Hematopoietic multipotent progenitor cell treated with erythropoietin and hydrocortisone succinate and interleukin-3 and kit ligand, for 8 days (in vitro differentiated cells): ENCODE measurements at places on chromosomes 16 and 17.
A peak's percentile ranks its signal among the peaks of the same experiment; 100 is the strongest.

- no peak for DNase-seq
Measured at GRCh38 chr16:55330781-55331647, 7.0 kb downstream of the IRX6 start.

GRCh38 chr16:83215406-83216001, 588.7 kb downstream of the CDH13 start:
- DNase-seq: peak; percentile 37

GRCh38 chr16:50272687-50273381, 6.5 kb downstream of the ADCY7 start:
- no peak for DNase-seq

DNA sequence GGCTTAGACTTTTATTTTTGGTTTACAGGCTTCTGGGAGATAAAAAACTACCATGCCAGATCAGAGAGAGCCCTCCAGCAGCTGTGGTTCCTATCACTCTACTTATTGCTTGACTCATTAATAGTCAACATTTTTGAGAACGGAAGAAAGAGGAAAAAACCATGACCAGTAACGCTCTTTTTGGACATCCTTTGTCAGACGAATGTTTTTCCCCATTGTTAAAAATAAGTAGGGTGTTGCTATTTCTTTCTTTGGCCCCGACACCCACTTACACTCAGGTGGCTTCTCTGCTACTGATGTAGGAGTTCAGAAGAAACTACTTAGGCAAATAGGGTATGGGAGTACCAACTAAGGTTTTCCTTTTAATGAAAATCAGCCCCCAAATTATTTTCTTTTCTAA, 27.5 kb downstream of the TVP23A start:
- no peak for DNase-seq

DNA sequence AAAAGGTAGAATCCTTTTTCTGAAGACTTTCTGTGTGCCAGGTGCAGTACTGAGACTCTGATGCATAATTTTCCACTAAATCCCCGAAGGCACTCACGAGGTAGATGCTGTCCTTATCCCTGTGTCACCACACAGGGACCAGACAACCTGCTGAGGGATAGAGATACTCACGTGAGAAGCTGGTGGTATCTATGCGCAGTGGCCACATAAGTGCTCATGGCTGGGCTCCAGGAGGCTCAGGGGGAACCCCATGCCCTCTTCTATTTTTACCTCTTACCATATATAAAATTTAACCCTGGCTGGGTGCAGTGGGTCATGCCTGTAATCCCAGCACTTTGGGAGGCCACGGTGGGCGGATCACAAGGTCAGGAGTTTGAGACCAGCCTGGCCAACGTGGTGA, 38.3 kb downstream of the NT5M start:
- no peak for DNase-seq

DNA sequence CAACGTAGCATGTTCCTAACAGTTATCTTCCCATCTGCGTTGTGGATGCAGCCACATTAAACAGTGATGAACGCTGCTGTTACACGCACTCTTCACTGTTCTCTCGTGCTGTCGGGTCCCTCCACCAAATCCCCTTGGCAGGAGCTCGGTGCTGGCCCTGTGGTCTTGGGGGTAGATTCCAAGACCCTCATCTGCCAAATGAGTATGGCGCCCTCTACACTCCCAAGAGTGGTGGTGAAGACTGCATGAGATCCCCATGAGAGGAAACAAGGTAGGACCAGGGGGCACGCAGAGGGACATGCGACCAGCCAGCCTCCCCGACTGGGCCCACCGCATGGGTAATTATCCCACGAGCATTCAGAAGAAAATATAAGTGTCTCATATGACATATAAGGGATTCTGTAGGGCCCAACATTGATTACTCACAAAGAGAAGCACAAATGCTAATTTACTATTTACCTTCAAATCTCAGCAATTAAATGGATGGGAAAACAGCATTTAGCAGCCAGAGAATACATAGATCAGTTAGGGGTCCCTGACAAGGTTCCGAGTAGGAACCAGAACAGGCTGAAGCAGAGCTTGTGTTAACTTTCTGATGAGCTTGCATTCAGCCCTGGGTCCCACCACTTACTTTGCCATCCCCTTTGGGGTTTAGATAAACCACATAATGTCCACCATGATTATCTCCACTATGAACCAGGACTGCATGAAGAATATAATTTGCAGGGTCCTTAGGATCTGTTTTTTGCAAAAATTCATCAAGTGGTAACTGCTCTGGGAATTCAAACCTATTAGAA, 23.8 kb downstream of the LITAFD start:
- DNase-seq: no peak

GRCh38 chr16:1706386-1707192, 594 bp downstream of the MAPK8IP3 start:
- DNase-seq: peak; percentile 38

GRCh38 chr16:81537721-81538561, 93.3 kb downstream of the CMIP start:
- no peak for DNase-seq

DNA sequence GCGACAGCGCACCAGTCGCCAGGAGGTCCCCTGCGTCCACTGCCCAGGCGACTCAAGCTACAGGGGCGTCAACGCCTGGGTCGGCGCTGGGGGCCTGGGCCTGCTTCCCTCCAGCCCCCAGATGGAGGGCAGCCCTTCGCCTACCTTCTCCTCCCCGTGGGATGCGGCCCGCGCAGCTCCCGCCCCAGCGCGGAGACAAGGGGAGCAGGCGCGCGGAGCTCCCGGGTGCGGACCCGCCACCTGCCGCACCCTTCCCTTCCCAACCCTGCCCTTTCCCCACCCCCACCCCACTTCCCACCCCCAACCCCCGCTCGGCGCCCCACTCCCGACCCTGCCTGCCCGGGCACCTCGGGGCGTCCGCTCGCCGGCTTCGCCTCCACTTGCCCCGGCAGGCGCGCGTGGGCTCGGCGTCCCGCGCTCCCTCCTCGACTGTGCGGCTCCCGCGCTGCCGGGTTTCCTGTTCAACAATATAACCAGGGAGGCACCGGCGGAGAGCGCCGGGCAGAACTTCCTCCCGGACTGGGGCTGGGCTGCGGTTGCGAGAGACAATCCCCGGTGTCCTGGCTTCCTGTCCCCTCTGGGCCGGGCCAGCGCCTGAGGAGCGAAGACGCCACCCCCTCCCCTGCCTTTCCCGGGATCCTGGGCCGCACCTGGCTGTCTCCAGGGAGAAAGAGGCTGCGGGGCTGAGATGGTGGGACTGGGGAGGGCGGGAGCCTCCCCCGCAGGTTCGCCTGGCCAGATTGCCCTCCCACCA, at the start of gene ARHGAP27:
Gene ARHGAP27 (minus strand): TSS at position 466 of the 754 bp plus-strand sequence. CDS start 2,591 bp downstream, outside the sequence.
- DNase-seq: no peak

DNA sequence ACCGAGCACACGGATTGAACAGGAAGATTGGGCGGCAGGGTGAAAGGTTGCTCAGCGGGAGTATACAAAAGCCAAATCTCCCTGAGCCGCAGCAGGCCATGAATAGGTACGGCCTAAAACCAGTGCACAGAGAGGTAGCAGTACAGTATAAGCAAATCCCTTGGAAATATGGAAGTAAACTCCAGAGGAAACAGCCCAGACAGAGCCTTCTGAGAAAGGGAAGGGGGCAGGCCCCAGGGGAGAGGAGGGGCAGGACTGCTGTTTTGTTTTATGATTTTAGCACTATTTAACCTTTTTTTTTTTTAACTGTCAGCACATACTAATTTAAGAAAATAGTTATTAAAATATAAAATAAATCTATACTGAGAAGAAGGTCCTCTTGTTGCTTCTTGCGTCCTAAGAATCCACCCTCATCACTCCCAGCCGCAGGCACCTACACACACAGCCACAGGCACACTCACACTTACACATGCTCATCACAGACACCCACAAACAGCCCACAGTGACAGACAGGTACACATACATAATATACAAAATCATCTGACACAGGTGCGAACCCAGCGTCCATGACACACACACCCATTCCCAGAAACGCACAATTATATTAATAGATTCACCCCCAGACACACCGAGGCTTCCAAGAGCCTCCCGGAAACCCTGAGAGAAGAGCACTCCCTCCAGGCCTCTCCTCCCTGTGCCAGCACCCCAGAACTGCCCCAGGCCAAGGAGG, 12.8 kb downstream of the PLXDC1 start:
- no peak for DNase-seq

- peak; percentile 30 for DNase-seq
Measured at GRCh38 chr16:11742093-11742535, 543 bp downstream of the TXNDC11 start.

DNA sequence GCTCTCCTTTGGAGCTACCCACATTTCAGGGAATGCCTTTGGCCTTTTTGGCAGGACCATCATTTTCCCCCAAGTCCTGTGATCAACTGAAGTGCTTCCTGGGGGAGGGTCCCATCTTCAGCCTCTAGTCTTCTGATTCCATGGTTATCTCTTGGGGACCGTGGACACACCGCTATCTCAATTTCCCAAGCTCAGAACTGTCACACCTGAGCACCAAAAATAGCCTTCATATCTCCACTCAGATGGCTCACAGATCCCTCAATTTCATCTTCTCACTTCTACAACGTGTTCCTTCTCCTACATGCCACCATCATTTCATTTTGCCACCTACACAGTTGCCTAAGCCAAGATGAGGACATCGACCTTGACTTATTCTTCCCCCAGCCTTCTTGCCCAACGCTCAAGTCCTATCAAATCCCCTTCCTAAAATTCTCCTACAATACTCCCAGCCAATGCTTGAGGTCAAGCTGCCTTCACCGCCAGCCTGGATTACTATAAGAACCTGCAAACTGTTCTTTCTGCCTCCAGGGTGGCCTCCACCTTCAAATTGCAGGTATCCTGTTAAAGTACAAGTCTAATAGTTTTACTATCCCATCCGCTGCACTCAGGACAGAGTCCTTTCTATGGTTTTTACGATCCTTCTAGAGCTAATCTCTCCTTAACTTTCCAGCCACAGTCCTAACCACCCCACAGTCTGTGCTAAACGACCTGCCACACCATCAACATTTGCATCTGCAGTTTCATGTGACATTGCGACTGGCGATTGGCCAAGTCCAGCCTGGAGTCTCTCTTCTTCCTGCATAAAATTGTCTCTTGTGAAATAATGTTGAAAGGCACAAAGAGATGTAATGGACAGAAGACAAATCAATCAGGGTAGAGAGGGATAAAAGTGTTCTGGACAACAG, 6.2 kb downstream of the ATP6V0D1 start:
- DNase-seq: peak; percentile 72

DNA sequence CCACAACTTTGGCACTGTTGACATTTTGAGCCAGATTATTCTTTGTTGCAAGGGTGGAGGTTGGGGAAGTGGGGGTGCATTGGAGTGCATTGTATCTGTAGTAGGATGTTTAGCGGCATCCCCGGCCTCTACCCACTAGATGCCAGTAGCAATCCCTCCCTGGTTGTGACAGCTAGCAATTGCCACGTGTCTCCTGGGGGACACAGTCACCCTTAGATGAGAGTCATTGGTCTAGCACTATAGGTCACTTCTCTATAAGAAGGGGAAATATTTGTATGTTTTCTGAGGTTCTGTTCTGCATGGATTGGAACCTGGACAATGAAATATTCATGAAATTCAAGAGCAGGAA, 32.4 kb downstream of the MSI2 start:
- peak; percentile 21 for DNase-seq

DNA sequence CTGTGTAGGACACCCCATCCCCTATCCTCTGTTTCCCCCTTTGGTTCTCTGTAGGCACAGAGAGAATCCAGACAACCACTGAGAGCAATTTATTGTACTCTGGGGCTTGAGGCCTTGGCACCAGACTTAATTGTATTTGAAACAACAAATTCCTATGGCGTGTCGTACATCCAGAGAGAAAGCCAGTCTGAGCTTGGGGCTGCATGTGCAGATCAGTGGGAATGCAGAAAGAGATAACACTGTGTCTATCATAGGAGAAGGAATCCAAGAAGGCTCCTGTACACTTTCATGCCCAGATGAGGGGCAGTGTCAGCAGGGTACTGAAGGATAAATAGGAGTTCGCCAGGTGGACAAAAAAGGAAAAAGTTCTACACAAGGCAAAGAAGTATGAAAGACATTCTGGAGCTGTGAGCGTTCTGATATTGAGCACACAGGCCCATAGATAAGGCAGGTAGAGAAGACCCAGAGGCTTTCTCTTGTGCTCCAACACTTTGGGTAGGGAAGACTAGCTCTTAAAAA, 22.0 kb upstream of the IL4R start:
- DNase-seq: no peak
